ENCODE measurements at places on chromosomes 13 and 19. TPM values are rescaled to one million over a fixed set of nuclear protein-coding genes. Genes with fewer than 3 reads are reported as not detected.

ZNF418 gene
- total RNA-seq: 3.6 TPM

EFNA2 gene
- total RNA-seq: 0.10 TPM

ZNF708 gene
- 5.4 TPM for total RNA-seq

EVI5L gene
- total RNA-seq: 10.8 TPM

KL gene
- total RNA-seq: 11.9 TPM

ZNF766 gene
- 31.6 TPM for total RNA-seq

C5AR1 gene
- not detected for total RNA-seq

Data from renal cortical epithelial cell (primary cell).